ENCODE measurements at places on chromosomes 6 and 20.

DNA sequence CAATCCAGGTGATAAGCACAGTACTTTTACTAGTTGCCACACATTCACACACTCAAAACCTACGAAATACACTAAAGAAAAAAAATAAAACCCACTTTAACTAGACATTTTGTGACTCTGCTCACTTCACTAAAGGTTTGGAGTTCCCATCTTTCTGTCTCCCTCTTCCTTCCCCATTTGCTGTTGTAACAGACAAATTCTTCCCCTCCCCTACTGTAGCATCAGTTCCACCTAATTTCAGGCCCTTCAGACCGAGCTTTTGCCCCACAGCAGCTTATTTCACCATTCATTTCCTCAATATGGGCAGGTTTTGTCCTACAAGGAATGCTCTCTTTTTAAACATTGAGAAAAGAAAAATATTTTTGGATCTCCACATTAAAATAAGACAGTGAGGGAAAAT lies 31.3 kb upstream of the MRAP2 start:
- no peak for DNase-seq

- no peak for DNase-seq
Observed at GRCh38 chr20:34495307-34495706, 20.9 kb upstream of the DYNLRB1 start.

DNA sequence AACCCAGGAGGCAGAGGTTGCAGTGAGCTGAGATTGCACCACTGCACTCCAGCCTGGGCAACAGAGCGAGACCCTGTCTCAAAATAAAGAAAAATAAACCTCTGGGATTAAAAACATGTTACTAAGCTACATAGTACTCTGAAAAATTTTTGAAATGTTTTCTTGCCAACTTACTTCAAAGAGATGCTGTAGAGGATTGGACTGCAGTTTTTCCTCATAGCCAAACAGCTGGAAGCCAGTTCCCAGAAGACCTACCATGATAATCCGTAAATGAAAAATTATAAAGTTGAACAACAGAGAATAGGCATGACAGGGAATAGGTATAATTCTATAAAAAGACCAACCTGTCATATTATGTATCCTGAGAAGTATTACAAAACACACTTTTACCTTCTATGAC lies 48.0 kb downstream of the RARS2 start:
- no peak for DNase-seq

DNA sequence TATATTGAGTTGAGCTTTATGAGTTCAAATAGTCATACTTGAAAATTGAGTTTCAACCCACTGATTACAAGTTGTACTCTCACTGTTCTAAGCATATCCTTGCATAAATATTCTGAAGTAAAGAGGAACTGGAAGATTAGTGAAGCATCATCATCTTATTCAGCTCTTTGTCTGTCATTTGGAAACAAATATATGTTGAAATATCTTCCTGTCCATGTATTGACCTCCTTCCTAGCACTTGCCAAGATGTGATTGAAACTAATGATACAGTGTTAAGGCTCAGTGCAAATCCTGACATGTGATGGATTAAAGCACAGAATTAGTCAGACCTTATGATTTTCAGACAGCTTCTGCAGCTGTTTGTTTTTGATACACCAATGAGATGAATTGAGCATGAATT lies 434.3 kb downstream of the TBC1D32 start:
- DNase-seq: no peak

DNA sequence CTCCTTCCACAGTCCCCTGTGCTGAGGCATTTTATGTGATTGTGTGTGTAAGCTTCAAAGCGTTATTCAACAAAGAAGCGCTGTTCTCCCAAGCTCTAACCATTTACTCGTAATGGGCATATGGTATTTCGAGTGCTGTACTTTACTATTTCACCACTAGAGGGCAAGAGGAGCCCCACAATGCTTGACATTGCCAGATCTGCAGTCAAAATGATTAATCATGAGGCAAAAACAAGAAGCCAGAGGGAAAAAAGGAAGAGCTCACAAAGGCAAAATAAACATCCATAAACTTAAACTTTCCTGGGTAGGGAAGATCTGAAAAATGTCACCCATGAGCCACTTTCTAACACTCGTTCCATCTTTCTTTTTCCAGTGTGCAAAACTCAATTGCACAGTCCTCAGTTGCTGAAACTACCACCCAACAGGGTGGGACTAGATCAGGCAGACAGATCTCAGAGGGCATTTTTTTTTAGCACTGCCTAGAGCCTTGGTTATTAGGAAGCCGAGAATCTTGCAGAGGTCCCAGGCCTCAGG lies 215.0 kb upstream of the PLCB4 start:
- peak; percentile 45 for DNase-seq

- DNase-seq: peak; percentile 88
Observed at GRCh38 chr20:8005033-8005432, 14.5 kb downstream of the TMX4 start.

DNA sequence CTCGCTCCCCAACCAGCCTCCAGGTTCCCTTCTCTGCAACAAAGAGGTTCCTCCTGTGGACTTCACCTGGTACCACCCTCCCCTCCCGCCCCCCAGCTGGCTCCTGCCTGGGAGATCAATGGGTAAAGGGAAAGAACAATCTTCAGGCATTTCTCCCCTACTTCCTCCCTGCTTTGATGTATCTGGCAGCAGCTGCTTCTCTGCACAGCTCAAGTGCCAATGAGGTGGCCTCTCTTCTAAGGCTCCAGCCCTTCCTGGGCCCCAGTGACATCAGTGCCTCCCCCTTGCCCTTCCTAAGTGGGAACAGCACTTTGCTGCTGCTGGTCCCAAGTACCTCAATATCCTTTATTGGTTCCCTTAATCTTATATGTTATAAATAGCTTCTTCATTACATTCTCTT lies 23.5 kb downstream of the MOCS1 start:
- no peak for DNase-seq

DNA sequence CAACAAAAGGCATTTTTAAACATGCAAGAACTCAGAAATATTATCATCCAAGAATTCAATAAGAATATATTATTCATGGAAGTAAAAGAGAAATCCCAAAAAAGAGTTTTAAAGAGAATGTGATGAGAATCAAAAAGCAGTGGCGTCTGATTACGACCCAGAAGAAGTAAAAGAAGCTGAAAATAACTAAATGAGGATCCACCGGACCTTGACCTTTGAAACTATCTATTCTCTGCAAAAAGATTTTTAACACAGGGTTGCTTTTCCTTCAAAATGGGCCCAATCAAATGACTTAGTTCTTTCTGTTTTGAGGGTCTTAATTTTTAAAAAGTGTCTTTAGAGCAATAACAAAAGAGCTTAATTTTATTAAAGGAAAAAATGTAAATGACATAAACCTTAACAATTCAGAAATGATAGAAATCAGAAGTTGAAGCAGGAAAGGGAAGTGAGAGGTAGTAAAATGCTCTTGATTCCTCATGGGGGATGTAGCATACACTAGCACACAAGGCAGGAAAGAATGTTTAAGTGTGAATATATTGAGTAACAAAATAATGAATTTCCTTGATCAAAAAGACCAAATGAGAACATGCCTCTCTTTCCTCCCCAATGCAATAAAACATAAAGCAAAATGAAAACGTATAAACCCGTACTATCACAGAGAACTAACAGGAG lies 223.1 kb upstream of the PRDM1 start:
- no peak for DNase-seq

GRCh38 chr6:114450631-114451030 lies 107.8 kb upstream of the HS3ST5 start:
- no peak for DNase-seq

GRCh38 chr20:57851796-57852195 lies 142.0 kb upstream of the PMEPA1 start:
- no peak for DNase-seq
